ENCODE measurements at places on chromosomes 6 and 20.

DNA sequence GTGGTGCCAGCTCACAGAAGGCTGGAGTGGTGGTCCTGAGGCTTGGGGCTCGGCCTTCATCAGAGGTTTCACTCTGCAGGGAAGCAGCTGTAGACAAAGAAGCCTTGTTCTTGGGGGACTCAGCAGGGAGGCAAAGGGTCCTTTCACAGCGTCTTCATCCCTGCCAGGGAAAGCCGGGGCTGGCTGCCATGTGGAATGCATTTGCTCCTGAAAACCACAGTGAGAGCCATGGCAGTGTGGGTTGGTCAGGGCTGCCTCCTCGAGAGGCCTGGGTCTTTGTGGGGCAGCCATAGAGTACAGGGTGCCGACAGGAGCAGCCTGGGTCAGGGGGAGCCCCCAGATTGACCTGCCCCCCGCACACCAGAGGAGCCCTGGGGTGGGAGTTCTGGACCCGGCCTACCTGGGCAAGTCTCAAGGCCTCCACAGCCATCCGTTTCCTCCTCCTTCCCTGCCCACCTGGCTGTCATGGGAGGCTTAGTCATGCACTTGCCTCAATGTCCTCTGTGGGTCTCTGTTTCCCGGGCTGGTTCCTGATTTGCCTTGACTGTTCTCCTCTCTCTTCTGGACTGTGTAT lies 144.0 kb downstream of the CDC5L start:
- no peak for DNase-seq

DNA sequence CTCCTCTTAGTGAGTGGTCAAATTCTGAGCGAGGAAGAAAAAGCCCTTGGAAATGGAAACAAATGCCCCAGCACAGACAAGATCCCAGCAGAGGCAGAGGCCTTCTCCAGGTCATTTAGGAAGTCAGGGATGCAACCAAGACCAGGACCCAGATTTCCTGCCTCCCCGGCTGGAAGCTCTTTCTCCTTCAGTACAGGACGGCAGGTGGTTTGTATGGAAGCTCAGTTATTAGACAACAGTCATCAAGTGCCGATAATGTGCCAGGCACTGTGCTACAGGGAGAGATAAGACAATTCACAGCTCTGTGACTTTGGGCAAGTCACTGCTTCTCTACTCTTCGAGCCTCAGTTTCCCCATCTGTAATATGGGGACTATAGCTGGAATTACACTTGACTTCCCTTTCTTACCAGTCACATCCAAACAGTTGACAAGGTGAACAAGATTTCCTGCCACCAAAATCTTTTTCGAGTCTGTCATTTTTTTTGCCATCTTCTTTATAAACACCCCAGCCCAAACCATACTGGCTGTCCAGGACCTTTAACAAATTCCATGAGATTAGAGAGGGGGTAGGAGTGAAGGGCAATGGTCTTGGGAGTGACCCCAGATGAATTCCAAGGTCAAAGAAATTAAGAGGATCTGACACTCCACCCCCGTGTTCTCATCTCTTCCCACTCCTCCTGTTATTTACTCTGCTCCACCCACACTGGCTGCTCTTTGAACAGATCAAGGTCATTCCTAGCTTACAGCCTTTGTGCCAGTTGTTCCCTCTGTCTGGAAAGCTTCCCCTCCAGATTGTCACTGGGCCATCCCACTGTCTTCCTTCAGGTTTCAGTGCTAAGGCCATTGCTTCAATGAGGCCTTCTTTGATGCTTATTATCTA lies 6.0 kb downstream of the MMP9 start:
- DNase-seq = no peak

GRCh38 chr20:60048634-60049521 lies 90.7 kb downstream of the CDH26 start:
- DNase-seq = no peak

DNA sequence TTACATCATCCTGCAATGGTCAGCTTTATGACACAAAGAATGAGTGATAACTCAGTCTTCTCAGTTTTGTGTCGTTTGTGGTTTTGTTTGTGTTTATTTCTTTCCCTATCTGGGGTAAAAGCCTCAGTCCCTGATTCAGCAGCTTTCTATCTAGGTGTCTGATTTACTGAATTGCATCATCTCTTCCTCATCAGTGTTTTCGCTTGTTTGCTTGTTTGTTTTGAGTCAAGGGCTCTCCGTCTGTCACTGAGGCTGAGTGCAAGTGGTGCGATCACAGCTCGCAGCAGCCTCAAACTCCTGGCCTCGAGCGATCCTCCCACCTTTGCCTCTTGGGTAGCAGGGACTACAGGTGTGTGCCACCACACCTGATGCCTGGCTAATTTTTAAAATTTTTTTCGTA lies 548.9 kb downstream of the PRKN start:
- DNase-seq = no peak

- DNase-seq = no peak
Measured at GRCh38 chr20:22630701-22631100, 46.3 kb upstream of the FOXA2 start.

DNA sequence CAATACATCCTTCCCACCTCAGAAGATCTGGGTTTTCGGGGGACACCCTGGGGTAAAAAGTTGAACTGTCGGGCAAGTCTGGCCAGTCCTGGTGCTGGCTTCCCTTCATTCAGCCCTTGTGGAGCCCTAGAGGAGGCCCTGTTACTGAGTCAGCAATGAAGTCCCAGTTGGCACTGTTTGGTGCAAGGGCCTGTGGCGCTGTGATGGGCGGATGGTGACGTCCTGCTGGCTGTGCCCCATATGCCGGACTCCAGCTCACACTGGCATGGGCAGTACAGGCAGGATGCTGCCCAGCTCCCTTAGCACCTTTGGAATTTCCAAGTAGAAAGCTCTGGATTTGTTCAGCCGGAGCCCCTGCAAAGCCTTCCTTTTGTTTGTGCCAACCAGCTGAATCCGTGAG lies 186.2 kb upstream of the PMEPA1 start:
- DNase-seq = no peak
